Fibroblast of the aortic adventitia (primary cell): ENCODE measurements at places on chromosomes 16 and 17. TPM values are rescaled to one million over a fixed set of nuclear protein-coding genes. Genes with fewer than 3 reads are reported as not detected.

GRCh38 chr16:62967163-62967562 is 930.9 kb upstream of the CDH8 start:
- no peak for DNase-seq

- DNase-seq: no peak
These were observed 29.9 kb upstream of the IRX6 start for GRCh38 chr16:55294129-55294528.

DNA sequence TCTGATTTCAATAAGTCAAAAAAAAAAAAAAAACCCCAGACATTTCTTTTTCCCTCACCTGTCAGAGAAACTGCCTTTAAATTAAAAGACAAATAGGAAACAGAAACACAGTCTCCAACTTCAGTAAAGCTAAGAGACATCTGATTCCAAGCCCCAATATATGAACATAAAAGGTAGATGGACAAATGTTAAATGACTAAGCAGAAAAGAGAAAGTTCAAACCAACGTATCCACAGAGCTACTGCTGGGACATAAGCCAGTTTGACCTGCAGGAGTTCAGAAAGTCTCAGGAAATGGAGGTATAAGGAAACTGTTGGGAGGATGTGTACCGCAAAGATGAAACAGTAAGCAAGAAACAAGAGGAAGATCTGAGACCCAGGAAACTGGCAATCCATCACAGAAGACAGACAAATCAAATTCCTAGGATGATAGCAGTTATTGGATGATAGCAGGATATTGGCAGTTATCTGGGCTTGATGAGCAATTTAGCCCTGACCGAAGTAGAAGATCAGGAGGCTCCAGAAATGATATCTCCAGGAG is 135.0 kb downstream of the BRIP1 start:
- no peak for DNase-seq

DNA sequence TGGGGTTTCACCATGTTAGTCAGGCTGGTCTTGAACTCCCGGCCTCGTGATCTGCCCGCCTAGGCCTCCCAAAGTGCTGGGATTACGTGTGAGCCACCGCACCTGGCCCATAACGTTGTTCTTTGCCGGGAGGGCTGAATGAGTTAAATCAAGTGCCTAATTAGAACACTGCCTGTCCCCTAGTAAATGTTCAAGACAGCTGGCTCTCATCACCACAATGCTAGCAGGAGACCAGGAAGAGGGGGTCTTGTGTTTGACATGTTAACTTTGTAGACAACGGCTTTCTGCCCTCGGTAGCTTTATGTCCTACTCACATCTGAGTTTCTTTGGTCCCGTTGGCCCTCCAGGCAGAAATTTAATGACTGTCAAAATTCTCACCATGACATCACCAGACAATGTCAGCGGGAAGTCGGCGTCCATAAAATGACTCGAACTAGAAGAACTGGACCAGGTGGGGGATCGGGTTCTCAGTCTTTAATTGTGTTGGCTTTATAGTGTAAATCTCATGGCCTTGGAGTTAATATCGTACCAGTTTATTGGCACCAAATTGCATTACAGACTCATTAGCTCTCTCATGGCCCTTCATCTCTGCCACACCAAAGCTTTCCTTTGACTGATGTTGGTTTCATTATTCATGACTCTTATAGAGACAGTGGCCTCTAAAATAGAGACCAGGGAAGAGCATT is 11.4 kb upstream of the ITPRIPL2 start:
- DNase-seq: no peak

GRCh38 chr17:77707546-77707945 is 251.0 kb upstream of the TNRC6C start:
- DNase-seq: no peak

DNA sequence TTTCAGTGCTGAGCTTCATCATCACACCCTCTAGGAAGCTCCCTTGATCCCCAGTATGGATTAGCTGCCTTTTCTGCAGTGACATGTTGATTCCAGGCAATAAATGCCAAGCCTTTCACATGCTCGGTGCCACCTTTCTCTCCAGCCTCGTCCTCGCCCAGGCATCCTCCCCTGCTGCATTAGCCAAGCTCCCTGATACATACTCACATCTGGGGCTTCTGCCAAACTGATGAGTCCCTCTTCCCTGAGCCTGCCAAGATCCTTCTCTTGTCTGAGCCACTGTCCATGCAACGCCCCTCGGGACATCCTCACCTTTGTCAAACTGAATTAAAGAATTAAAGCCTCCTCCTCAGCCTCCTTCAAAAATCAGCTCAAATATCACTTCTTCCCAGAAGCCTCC is 538.5 kb upstream of the CDH11 start:
- peak; percentile 19 for DNase-seq

DNA sequence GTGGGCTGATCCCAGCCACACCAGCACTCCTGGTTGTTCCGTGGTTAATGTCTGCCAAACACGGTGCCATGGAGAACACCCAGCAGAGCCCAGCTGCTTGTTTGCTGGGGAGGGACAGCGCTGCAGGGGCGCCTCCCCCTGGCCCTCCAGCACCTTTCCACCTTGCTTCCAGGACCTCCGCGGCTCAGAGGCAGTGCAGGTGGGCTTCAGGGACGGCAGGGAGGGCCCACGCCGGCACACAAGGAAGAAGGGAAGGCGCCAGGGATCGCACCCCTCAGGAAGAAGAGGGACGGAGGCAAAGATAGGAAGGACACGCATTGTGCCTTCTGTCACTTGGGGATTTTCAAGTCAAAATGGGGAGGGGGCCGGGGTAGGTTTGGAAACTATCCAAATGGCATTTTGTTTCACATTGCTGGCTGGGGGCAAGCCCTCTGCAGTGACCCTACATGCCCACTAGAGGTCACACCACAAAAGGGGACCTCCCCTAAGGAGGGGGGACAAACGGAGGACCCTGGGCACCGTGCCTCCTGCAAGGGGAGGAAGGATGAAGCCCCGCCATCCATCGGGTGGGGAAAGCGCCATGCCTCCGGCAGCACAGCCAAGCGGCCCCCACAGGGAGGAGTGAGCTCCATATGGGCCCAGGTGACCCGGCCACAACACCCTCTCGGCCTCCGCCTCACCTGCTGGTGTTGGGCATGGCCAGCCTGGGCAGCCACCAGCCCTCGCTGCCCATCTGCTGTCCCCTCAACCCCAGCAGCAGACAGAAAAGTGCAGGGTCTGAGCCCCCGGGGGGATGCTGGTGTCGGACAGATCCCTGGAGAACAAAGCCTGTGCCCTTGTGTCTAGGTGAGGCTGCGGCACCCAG is 7.5 kb upstream of the C16orf95 start:
- DNase-seq: peak; percentile 34

GRCh38 chr17:79361873-79362771 is 248.7 kb downstream of the RBFOX3 start:
- DNase-seq: no peak

GRCh38 chr17:42253578-42253977 is 22.6 kb downstream of the STAT5B start:
- DNase-seq: no peak

DNA sequence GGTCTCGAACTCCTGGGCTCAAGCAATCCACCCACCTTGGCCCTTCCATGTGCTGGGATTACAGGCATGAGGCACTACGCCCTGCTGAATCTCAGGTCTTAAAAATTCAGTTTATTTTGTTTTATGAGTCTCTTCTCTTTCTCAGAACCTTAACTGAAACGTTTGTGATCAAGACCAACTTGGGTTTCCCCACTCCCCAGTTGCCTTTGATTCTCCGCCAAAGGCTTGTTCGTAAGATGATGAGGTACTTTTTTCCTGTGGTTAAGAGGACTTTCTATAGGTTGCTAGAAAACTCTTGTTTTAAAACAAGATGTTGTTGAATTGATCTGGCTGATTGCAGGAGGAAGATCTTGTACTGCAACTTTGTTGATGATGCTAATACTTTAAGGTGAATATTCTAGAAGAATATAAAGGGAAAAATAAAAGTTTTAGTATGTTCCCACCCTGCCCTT is 11.7 kb downstream of the ABCC1 start:
- DNase-seq: peak; percentile 29

DNA sequence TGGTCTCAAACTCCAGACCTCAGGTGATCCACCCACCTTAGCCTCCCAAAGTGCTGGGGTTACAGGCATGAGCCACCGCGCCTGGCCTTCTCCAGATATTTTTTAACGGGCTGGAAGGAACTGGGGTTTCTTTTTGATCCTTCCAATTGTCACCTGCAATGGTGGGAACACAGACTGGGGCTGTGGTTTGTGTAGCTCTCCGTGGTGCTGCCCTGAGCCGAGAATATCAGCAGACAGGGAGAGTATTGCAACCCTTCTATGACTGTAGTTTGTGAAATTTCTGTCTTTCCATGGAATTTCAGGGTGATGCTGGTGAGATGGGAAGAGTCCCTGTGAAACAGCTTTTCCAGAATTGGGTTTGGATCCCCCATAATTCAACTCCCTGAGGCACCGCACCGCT is 263.5 kb downstream of the ENGASE start:
- DNase-seq: no peak

- no peak for DNase-seq
These were observed 187.9 kb downstream of the KCNJ2 start for GRCh38 chr17:70357190-70357589.

- no peak for DNase-seq
These were observed 3.1 kb upstream of the NFATC3 start for GRCh38 chr16:68081861-68082628.

DNA sequence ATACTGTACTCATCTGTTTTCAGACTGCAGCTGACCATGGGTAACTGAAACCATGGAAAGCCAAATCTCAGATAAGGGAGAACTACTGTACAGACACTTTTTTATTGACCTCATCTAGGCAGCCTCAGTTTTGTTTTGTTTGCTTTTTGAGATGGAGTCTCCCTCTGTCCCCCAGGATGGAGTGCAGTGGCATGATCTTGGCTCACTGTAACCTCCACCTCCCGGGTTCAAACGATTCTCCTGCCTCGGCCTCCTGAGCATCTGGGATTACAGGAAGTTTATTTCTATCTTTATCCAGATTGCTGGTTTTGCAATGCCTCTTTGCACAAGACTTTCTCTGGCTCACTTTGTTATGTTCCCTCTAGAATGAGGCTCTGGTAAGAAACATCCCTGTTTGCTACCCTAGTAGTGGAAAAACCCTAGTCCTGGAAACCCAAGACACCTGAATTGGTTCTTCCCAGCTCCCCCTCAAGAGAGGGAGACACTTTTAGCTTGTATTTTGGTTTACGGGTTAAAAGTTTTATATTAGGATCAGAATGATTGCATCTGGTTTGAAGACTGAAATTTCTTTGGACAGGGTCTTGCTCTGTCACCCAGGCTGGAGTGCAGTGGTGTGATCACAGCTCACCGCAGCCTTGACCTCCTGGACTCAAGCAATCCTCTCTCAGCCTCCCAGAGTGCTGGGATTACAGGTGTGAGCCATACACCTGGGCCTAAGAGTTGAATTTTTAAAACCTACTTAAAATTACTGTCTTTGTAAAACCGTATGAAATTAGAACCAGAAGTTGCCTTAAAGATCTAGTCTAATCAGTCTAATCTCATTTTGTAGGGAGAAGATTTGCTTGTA is 38.9 kb downstream of the ZNF207 start:
- DNase-seq: no peak

GRCh38 chr16:84242839-84243238 is 3.0 kb upstream of the KCNG4 start:
- DNase-seq: no peak

DNA sequence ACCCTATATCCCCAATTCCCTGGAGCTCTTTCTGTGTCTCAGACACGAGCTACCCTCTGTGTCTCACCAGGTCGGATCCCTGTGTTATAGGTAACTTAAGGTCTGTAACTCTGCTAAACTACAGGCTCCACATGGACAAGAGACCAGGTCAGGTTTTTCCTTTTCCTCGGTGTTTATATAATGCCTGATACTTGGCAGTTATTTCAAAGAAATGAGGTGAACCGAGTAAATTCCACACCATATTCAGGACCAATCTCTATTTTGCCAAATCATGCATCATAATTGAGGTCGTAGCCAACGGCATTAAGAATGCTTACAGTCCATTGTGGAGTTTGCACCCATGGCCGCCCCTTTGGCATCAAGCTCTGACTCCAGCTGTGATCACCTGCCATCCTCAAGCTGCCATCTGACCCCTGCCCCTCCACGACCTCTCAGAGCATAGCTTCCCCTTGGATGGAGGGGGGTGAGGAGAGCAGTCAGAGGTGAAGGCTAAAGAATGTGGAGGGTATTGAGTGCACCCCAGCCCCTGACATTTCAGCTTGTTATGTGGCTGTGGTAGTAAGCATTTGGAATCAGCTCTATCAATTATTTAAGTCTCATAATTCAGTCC is 434.7 kb upstream of the RBFOX1 start:
- DNase-seq: no peak

GRCh38 chr16:46918905-46919792 is 35.0 kb downstream of the GPT2 start:
- no peak for DNase-seq

GRCh38 chr16:84795329-84796053 is 24.3 kb upstream of the CRISPLD2 start:
- peak; percentile 99 for DNase-seq

Gene HLF
- total RNA-seq: 4.4 TPM in 1 of 2 replicates, not detected in the other

Gene ATP2A1
- 0.18 TPM in 1 of 2 replicates, not detected in the other for total RNA-seq

Gene CX3CL1
- 0.18 and 0.33 TPM in 2 replicates for total RNA-seq

Gene SLC12A3
- total RNA-seq: not detected in 2 replicates

Gene IRX3
- total RNA-seq: 0.09 and 1.8 TPM in 2 replicates

Gene CHRNE
- 0.33 and 4.9 TPM in 2 replicates for total RNA-seq

Gene SEZ6
- total RNA-seq: not detected in 2 replicates

Gene HSD11B2
- not detected in 2 replicates for total RNA-seq

Gene C17orf78
- not detected in 2 replicates for total RNA-seq

Gene TP53TG3F
- not detected in 2 replicates for total RNA-seq
